ENCODE measurements at places on chromosomes 6 and 20. TPM values are rescaled to one million over a fixed set of nuclear protein-coding genes. Genes with fewer than 3 reads are reported as not detected.
A peak's percentile ranks its signal among the peaks of the same experiment; 100 is the strongest.

DNA sequence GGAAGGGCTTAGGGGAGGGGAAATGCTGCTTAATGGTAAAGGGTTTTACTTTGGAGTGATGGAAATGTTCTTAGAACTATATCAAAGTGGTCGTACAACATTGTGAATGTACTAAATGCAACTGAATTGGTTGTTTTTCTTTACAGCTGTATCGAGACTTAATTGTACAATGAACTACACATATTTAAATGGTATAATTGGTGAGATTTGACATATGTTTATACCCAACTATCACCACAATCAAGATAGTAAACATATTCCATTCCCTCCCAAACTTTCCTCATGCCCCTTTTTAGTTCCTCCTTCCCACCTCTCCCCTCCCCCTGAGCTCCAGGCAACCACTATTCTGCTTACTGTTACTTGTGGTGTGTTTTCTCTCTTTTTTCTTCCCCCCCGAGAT is 44.0 kb downstream of the SCAND1 start:
- no peaks in the 10 kb centered on the region for H3K27me3 ChIP-seq
- no peak overlapping the region for H3K27ac ChIP-seq

- H3K27ac ChIP-seq, result no peak overlapping the region
- H3K4me1 ChIP-seq, result no peaks in the 10 kb centered on the region
- no peaks in the 10 kb centered on the region for H3K27me3 ChIP-seq
- no peak overlapping the region for H3K4me3 ChIP-seq
- no peaks in the 10 kb centered on the region for H3K36me3 ChIP-seq
- DNase-seq, result no peak
Measured at GRCh38 chr6:28001751-28002150, 44.7 kb downstream of the OR2B6 start.

DNA sequence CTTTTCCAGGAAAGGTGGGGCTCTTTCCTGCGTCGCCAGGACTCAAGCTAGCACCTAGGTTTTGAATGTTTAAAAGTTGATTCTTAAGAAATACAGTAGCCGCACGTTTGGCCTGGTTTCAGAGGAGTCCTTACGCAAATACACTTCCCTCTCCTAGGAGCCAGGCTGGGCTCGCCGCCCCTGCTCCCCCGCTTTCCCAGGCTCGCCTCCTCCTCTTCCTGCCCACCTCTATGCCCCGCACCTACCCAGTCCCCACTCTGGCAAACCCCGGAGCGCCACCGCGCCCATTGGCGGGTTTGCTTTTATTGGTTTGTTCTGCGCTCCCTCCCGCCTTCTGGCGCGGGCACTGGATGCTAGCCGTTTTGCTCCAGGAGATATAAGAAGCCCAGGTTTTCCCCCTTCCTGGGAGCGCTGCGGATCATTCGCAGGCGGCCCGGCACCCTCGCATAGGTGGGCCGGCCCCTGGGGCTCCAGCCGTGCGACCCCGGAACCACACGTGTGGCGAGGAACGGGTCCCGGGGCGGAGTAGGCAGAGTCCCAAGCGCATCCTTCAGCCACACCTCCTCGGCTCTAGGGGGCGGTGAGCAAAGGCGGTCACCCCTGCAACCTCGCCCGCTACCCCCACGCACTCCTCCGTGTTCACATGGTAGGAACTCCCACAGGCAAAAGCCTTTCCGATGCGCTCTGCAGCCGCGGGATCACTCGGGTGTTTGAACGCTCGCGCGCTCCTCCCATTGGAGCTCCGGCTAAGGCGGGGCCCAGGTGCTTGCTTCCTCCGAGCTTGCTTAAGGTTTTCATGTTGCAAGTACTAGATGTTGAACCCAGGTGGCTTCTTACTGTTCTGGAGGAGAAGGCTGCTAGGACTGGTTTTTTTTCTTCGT is 119.0 kb downstream of the RTN4IP1 start:
- H3K4me1 ChIP-seq, result no peaks in the 10 kb centered on the region
- no peaks in the 10 kb centered on the region for H3K27me3 ChIP-seq
- H3K27ac ChIP-seq, result no peak overlapping the region
- H3K4me3 ChIP-seq, result peak overlapping the region; percentile 34
- DNase-seq, result peak; percentile 45

DNA sequence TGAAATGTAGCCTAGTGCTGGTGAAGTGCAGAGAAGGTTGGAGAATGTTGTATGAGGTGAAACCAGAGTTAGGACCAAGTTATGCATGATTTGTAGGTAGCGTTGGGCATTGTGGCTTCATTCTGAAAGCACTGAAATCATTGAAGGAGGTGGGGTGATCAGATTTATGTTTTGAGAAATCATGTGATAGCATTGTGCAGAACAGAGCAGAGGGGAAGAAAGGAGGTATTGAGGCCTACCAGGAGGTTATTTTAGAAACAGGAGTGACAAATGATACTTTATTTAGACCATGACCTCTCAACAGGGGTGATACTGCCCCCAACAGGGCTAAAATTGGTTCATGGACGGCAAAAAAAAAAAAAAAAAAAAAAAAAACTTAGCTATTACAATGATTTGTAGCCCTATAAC is 15.6 kb upstream of the HMGN3 start:
- H3K36me3 ChIP-seq, result no peaks in the 10 kb centered on the region
- DNase-seq, result no peak
- H3K27ac ChIP-seq, result no peak overlapping the region
- no peaks in the 10 kb centered on the region for H3K27me3 ChIP-seq
- no peak overlapping the region for H3K4me3 ChIP-seq

DNA sequence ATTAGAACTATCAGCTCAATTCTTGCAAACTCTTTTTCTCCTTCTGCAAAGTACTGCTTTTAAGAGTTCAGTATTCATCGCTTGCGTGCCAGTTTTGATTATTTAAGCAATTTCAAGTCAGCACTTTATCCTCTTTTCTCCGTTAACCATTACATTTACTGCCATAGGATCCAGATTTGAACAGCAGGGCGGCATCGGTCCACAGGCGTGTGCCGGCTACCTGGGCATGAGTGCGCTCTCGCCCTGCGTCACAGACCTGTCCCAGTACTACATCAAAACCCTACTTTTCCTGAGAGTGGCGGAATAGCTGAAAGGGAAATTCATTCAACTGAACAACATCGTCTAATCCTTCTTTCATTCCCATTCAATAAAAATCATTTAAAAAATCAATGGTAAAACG is 53.4 kb downstream of the MYLK4 start:
- H3K27ac ChIP-seq, result no peak overlapping the region
- H3K36me3 ChIP-seq, result no peaks in the 10 kb centered on the region
- H3K27me3 ChIP-seq, result no peaks in the 10 kb centered on the region
- no peaks in the 10 kb centered on the region for H3K4me1 ChIP-seq
- H3K4me3 ChIP-seq, result no peak overlapping the region
- DNase-seq, result no peak

DNA sequence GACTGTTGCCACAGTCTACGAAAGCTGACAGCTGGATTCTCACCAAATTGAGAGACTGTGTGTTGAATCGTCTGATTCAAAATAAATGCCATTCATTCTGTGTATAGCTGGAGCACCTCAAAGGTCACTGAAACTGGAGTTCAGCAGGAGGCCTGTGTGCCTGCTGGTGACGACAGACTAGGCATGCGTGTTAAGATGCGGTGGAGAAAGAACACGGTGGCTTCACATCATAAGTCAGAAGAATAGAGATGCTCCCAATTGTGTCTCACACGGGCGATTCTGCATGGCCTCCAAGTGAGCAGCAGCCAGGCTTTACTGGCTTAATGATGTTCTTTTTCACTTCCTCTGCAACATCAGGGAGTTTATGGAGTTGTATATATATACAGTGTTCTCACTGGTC is 32.3 kb downstream of the SNHG17 start:
- DNase-seq, result no peak
- H3K27ac ChIP-seq, result no peak overlapping the region
- H3K27me3 ChIP-seq, result no peaks in the 10 kb centered on the region
- H3K36me3 ChIP-seq, result no peaks in the 10 kb centered on the region
- H3K4me3 ChIP-seq, result no peak overlapping the region
- H3K4me1 ChIP-seq, result no peaks in the 10 kb centered on the region

GRCh38 chr6:33860706-33861474 is 57.1 kb upstream of the MLN start:
- no peak overlapping the region for H3K4me3 ChIP-seq
- no peak for DNase-seq
- no peaks in the 10 kb centered on the region for H3K36me3 ChIP-seq
- H3K27ac ChIP-seq, result no peak overlapping the region
- H3K27me3 ChIP-seq, result no peaks in the 10 kb centered on the region

DNA sequence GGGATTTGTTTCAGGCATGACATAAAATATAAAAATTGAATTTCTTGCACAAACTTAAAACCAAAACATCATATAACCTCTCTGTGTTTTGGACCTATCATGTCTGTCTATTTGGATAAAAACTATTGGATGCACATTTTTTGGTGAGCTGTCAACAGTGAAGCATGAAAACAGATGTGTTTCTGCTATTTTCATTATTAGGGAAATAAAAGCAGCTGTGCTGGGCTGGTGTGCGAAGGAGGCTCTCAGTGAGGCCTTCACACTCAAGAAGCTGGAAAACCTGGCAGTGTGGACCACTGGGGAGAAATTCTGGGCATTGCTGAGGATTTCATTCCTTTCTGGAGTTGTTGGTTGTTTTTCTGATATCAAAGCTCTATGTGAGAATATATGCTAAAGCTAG is 395.3 kb downstream of the GJA1 start:
- DNase-seq, result no peak
- H3K4me3 ChIP-seq, result no peak overlapping the region
- no peaks in the 10 kb centered on the region for H3K27me3 ChIP-seq
- H3K4me1 ChIP-seq, result peaks cover 2% of the 10 kb centered on the region
- H3K36me3 ChIP-seq, result no peaks in the 10 kb centered on the region
- no peak overlapping the region for H3K27ac ChIP-seq

DNA sequence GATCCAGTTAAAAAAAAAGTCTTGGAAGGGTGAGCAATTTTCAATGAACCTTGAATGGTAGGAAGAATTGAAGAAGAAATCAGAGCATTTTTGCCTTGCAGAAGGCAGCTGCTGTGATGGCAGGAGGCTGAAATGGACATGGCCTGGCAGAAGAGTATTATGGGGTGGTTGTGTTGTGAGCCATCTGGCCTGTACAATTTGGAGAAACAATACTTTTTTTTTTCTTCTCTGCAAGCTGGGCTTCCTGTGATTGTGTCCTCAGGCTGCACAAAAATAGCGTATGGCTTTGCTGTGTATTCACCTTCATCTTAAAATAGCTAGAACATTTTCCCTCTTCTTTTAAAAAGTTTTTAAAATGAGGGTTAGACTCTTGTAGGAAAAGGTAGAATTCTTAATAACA is 21.4 kb downstream of the SYCP2L start:
- no peak overlapping the region for H3K4me3 ChIP-seq
- no peaks in the 10 kb centered on the region for H3K36me3 ChIP-seq
- no peaks in the 10 kb centered on the region for H3K27me3 ChIP-seq

GRCh38 chr20:44810391-44811149 is at the start of gene RIMS4:
RIMS4 (minus strand) TSS chr20:44810546; CDS start chr20:44810271, 275 bp downstream.
- H3K27ac ChIP-seq, result no peak within 1 kb of the TSS
- no peaks in the 10 kb centered on the region for H3K36me3 ChIP-seq
- H3K4me3 ChIP-seq, result no peak within 1 kb of the TSS
- no peak for DNase-seq
- no peaks in the 10 kb centered on the region for H3K4me1 ChIP-seq

- peaks cover 14% of the 10 kb centered on the region for H3K4me1 ChIP-seq
- peaks cover 3% of the 10 kb centered on the region for H3K27me3 ChIP-seq
- H3K36me3 ChIP-seq, result no peaks in the 10 kb centered on the region
- DNase-seq, result no peak
- H3K4me3 ChIP-seq, result no peak within 1 kb of the TSS
- H3K27ac ChIP-seq, result no peak within 1 kb of the TSS
Measured at GRCh38 chr6:108165714-108166663, at the start of gene NR2E1. NR2E1 (plus strand) TSS chr6:108166022; CDS start chr6:108166766, 744 bp downstream.

DNA sequence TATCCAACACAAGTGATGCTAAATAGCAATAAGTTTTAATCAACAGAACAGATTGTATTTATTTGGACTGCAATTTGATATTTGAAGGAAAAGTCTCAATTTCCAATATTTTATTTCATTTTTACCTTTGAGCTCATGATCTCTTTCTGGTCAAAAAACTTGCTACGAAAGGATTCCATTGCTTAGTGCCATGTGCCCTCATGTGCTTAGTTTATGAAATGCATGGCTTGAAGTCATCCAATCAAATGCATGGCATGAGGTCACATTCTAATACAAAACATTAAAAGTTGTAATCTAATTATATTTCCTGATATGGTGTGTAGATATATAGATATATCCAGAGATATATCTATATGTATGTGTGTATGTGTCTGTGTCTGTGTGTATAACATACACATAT is 321.2 kb upstream of the ADGRB3 start:
- no peaks in the 10 kb centered on the region for H3K36me3 ChIP-seq
- H3K4me1 ChIP-seq, result no peaks in the 10 kb centered on the region
- no peaks in the 10 kb centered on the region for H3K27me3 ChIP-seq
- H3K4me3 ChIP-seq, result no peak overlapping the region

- H3K4me3 ChIP-seq, result no peak overlapping the region
- DNase-seq, result no peak
- no peak overlapping the region for H3K27ac ChIP-seq
- no peaks in the 10 kb centered on the region for H3K27me3 ChIP-seq
- H3K4me1 ChIP-seq, result no peaks in the 10 kb centered on the region
- H3K36me3 ChIP-seq, result no peaks in the 10 kb centered on the region
Measured at GRCh38 chr6:35461270-35461669, 6.9 kb upstream of the RPL10A start.

DNA sequence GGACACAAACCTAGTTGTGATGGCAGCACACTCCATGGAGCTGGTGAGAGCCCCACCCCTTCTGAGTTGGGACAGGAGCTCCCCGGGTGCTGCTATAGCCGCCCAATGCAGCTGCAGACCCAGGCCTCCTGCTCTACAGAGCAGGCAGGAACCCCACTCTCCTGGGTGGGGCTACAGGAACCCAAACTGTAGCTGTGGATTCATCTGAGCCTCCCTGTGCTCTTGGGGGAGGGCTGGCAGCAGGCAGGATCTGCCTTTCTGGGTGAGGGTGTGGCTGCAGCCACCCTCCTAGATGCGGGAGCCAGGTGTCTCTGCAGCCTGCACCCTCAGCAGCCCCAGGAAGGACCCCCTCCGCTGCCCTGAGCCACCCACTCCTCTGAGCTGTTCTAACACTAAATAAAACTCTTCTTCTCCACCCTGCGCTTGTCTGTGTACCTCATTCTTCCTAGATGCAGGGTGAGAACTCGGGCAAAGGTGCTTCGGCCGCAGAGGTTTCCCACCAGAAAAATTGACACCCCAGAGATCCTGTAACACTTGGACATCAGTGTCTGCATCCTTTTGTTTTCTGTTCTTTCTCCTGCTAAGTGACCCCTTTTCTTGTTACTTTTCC is 55.2 kb upstream of the KIF13A start:
- H3K27me3 ChIP-seq, result no peaks in the 10 kb centered on the region
- no peak overlapping the region for H3K4me3 ChIP-seq
- no peaks in the 10 kb centered on the region for H3K36me3 ChIP-seq
- H3K27ac ChIP-seq, result no peak overlapping the region
- peaks cover 8% of the 10 kb centered on the region for H3K4me1 ChIP-seq
- no peak for DNase-seq

- no peaks in the 10 kb centered on the region for H3K36me3 ChIP-seq
- no peak for DNase-seq
- no peaks in the 10 kb centered on the region for H3K4me1 ChIP-seq
- H3K27ac ChIP-seq, result no peak overlapping the region
Measured at GRCh38 chr6:36757206-36757605, 59.6 kb downstream of the RAB44 start.

Gene MDFI
- 7.4 TPM for total RNA-seq

Gene SIRPA
- total RNA-seq, result 20.0 TPM

Gene WFDC5
- not detected for total RNA-seq

Gene ARMC12
- total RNA-seq, result 1.9 TPM

All from ovary (tissue), 10 donors.